Right lobe of liver (tissue), 6 donors: ENCODE measurements at places on chromosomes 2 and 18. TPM values are rescaled to one million over a fixed set of nuclear protein-coding genes. Genes with fewer than 3 reads are reported as not detected.

The SLC66A2 gene
- 112 TPM for total RNA-seq

The FBXO48 gene
- total RNA-seq = 0.82 TPM

The UGT1A8 gene
- total RNA-seq = 0.57 TPM

The RGPD3 gene
- 0.31 TPM for total RNA-seq

The FAM237A gene
- not detected for total RNA-seq

The ECEL1 gene
- not detected for total RNA-seq

The LYPD6B gene
- not detected for total RNA-seq

The CPLX4 gene
- total RNA-seq = not detected

The UBR3 gene
- 37.3 TPM for total RNA-seq

The SERTAD2 gene
- total RNA-seq = 3.7 TPM

The POU3F3 gene
- not detected for total RNA-seq

The ZNF407 gene
- total RNA-seq = 7.8 TPM

The SLC30A3 gene
- not detected for total RNA-seq

The PROKR1 gene
- total RNA-seq = not detected

The DDX18 gene
- 23.2 TPM for total RNA-seq

The FTCDNL1 gene
- 2.7 TPM for total RNA-seq

The ALPG gene
- total RNA-seq = not detected

The TUBA4A gene
- 27.9 TPM for total RNA-seq

The MFSD6 gene
- 2.3 TPM for total RNA-seq

The LRATD1 gene
- total RNA-seq = 0.84 TPM

The C1D gene
- total RNA-seq = 10.1 TPM

The C2orf78 gene
- not detected for total RNA-seq

The INHA gene
- total RNA-seq = not detected

The RGPD8 gene
- total RNA-seq = 6.2 TPM

The EFR3B gene
- 0.33 TPM for total RNA-seq
